Fibroblast of lung (primary cell): ENCODE measurements at places on chromosomes 5 and 9. TPM values are rescaled to one million over a fixed set of nuclear protein-coding genes. Genes with fewer than 3 reads are reported as not detected.

DNA sequence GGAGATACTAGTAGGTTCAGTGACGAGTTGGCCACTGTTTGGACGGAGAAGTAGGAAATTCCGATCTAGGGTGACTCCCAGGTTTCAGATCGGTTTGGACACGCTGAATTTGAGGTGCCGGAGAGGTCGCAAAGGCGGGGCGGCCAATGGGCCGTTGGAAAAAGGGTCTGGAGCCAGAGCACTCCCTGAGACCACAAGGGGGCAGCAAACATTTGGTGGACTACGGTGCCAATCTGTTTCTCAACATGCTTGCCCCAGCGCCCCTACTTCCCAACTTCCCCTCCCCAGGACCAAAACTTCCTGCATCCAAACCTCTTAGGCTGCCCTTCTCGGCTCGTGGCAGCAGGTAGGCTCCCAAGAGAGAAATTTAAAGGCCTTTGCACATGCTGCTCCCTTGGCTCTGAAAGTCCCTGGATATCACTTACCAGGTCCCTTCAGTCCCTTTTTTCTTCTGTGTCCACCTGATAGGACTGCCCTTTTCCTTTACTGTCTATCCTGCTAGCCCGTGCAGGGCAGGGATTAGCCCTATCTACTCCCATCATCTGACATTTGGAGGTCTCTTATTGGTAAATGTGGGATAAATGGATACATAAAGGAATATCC is 992 bp upstream of the RPP25L start:
- H3K27ac ChIP-seq: peak overlapping the region; percentile 17
- H3K36me3 ChIP-seq: peaks cover 18% of the 10 kb centered on the region
- peak overlapping the region; percentile 21 for H3K4me3 ChIP-seq
- H3K27me3 ChIP-seq: no peaks in the 10 kb centered on the region

DNA sequence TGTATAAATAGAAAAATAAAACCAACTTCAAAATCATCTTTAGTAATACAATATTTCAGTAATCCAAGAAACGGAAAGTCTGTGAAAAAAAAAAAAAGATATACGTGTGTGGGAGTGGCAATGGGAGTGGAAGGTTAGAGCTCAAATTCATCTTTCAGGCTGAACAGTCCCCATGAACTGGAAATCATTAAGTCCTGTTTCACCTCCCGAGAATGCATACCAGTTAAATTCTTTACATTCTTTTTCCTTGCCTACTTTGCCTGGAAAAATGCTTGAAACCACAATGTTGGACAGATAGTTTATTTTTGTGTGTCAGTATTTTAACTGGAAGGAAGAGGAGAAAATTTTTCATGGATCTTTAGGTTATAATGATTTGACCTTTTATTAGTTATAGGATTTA is 166.8 kb downstream of the MUSK start:
- H3K4me3 ChIP-seq: no peak overlapping the region
- H3K4me1 ChIP-seq: peaks cover 17% of the 10 kb centered on the region
- DNase-seq: peak; percentile 68
- H3K27ac ChIP-seq: no peak overlapping the region

GRCh38 chr5:67094476-67095300 is 101.9 kb downstream of the CD180 start:
- H3K27me3 ChIP-seq: no peaks in the 10 kb centered on the region
- H3K4me3 ChIP-seq: peak overlapping the region; percentile 23
- H3K36me3 ChIP-seq: no peaks in the 10 kb centered on the region
- H3K27ac ChIP-seq: peak overlapping the region; percentile 85

GRCh38 chr9:130200038-130200849 is 28.0 kb downstream of the NCS1 start:
- H3K4me3 ChIP-seq: no peak overlapping the region
- H3K36me3 ChIP-seq: no peaks in the 10 kb centered on the region
- H3K4me1 ChIP-seq: peaks cover 13% of the 10 kb centered on the region
- peak; percentile 54 for DNase-seq

DNA sequence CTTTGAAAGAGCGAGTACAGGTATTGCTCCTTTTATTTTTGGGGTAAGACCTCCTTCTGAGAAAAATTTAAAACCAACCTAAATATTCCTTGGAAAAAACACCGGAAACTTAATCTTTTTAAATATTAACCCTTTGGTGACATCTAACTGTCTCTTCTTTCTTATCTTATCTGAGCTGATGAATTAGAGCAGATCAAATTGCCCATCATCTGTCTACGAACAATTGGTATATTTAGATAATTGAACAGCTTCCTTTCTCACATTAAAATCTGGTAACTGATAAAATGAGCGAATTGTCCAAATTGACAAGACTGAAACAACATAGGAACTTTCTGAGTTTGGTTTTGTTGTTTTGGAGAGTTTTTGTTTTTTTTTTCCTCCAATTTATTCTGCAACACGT is 2.0 kb downstream of the ISL1 start:
- H3K4me1 ChIP-seq: no peaks in the 10 kb centered on the region
- no peak overlapping the region for H3K27ac ChIP-seq
- DNase-seq: no peak
- H3K4me3 ChIP-seq: no peak overlapping the region

DNA sequence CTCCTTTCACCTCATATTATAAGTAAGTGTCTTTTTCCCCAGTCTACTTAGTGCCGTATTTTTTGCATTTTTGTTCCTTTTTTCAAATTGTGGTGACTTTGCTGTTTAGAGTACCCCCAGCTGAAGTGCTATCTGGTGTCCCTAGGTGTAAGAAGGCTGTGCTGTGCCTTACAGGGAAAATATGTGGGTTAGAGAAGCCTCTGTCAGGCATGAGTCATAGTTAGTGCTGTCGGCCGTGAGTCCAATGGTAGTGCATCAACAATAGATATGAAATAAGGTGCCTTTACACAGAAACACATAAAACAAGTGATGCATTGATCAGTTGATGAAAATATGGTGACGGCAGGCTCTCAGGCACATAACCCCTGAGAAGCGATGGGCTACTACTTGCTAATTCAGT is 20.1 kb downstream of the SYK start:
- H3K27me3 ChIP-seq: no peaks in the 10 kb centered on the region
- H3K4me1 ChIP-seq: no peaks in the 10 kb centered on the region
- no peak overlapping the region for H3K27ac ChIP-seq
- no peak overlapping the region for H3K4me3 ChIP-seq

Gene PTGDS
- 2.0 and 4.9 TPM in 2 replicates for polyA plus RNA-seq

Gene CCDC183
- 0.05 and 0.35 TPM in 2 replicates for polyA plus RNA-seq
